ENCODE measurements at places on chromosomes 7 and 10.

- DNase-seq: peak; percentile 35
These were observed 228.1 kb upstream of the PFKP start for GRCh38 chr10:2839081-2839725.

DNA sequence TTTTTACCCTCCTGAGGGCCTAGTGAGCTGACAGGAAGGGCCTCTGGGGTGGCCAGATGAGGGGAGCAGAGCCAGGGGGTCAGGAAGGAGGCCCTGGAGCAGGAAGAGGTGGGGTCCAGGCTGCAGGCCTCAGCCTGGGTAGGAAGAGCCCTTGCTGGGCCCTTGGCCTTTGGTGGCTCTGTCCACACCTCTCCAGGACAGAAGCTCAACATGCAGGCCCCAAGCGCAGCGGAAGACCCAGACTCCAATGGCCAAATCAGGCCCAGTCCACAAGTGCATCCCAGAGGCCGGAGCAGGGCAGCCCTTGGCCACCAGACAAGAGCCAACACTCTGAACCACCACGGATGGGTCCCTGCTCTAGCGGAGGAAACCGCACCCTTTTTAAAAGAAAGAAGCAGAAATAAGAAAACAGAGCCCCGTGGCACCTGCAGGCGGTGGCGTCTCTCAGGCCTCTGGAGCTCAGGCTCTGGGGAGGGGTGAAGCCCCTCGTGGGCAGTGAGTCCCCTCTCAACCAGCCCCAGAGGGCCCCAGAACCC lies 52.8 kb downstream of the FOXL3 start:
- DNase-seq: no peak

DNA sequence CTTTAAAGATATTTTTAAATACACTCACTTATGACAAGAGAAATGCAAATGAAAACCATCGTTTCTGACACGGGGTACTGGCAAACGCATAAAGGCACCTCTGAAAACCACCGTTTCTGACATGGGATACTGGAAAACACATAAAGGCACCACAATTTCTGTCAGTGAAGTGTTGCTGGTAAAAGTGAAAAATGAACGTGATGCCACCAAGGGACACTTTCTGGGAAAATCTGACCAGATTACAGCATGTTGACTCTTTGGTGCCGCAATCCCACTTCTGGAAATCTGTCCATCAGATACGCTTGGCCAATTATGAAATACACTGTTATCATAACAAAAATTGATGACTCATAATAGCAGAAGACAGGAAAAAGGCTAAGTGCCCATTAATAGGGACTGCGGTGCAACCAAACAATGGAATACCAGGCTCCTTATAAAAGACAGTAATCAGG lies 131.7 kb downstream of the ZMYND11 start:
- no peak for DNase-seq

DNA sequence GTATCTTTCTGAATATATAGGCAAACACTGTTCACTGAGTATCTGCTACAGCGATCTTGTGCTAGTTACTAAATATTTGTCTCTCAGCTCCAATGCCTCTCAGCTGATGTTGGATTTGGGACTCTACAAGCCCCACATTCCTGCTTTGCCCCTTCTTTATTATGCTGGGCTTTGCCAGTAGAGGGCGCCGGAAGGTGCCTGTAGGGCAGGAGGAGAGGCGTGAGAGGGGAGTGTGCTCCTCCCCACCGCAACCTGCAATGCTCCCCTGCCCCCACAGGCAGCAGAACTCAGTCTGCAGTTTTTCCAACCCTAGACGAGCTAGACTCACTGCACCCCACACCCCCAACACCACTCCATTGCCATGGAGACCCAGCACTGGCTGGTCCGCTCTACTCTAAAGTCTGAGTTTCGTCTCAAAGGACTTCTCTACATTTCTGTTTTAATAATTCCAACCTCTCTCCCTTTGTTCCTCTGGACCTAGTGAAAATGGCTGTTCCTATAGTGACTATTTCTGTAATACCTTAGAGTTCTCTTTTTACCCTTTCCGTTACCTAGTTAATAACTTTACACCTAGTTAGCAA lies 337.6 kb downstream of the CCSER2 start:
- peak; percentile 23 for DNase-seq

DNA sequence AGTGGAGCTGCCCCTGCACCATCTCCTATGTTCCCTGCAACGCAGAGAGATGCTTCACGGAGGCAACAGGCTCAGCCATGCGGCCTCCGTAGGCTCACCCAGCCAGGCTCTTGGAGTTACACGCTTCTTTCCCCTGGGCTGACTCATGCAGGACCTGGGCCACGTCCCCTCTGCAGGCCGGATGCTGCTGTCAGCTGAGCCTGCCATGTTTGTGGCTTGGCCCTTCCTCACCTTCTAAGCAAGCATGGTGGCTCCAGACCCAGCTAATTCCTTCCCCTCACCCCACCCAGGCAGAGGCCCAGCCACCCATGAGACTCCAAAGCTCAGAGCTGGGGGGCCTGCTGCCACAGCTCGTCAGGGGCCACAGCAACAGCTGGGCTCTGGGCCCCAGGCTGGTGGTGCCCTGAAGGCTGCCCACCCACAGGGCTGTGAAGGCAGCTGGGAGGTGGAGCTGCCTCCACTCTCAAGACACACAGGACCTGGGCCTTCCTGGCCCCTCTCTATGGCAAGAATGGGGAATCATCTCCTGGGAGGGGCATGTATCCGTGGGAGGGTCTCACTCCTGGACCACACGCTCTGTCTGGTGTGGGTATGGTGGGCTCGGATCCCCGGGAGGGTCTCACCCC lies 219.6 kb downstream of the ELFN1 start:
- DNase-seq: no peak

DNA sequence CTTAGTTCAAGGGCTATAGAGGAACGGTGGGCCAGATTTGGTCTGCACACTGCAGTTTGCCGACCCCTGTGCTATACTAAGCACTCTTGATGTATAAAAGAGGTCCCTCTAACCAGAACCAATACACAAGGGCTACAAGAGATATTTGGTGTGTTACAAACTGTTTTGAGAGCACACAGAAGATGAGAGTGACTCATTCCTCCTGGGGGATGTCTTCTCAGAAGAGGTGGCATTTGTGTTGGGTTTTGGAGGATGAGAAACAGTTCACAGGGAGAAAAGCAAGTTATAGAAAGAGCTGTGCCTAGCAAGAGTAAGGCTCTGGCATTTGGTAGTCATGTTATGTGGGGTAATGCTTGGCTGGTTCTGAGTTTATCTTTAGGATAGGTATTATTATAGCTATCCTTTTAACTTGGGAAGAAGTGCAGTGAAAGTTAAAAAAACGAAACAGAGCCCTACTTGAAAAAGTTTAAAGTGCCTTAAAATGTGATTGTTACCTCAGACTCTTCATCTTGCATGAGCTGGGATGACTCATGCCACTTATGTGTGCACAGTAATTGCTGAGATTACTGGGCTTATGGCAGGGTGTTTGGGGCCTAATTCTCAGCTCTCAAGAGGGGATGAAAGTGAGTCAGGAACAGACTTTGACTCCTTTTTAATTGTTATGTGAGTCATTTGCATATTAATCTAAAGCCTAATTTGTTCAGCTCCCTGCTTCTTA lies 160.4 kb downstream of the KIF20B start:
- DNase-seq: peak; percentile 23

DNA sequence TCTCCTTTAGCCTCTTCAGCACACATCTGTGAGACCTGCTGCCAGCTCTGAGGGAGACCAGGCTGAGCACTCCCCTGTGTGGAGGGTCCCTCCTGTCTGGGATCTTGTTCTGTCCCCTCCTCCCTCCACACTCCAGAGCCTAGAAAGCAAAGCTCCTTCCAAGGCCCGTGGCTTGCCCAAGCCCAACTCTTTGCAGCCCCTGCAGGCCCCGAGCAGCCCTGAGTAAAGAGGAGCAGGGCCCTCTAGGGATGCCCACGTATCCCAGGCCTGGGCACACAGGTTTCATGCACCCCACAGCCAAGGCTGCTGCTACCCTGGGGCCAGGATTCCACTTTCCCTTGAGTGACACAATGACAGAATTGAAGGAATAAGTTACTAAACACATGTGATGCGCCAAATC lies 24.0 kb downstream of the COBL start:
- no peak for DNase-seq

GRCh38 chr10:62688971-62689700 lies 115.4 kb upstream of the ADO start:
- no peak for DNase-seq

- no peak for DNase-seq
These were observed 43.2 kb upstream of the SLC35B4 start for GRCh38 chr7:134359787-134360432.

GRCh38 chr10:31930023-31930751 lies 1.6 kb upstream of the ARHGAP12 start:
- DNase-seq: no peak

DNA sequence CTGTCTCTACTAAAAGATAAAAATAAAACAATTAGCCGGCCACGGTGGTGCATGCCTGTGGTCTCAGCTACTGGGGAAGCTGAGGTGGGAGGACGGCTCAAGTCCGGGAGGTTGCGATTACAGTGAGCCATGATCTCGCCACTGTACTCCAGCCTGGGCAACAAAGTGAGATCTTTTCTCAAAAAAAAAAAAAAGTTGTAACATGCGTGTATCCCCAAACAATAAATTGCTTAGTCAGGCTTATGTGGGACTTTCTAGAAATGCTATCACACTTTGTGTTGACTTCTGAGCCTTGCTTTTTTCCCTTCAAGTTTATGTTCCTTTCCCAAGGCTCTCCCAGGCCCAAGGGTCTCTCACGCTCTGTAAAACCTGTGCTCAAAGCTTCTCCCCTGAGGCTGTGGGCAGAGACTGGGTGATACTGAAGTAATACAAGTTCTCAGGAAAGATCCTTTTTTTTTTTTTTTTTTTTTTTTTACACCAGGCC lies 88.0 kb upstream of the TNS3 start:
- DNase-seq: no peak

GRCh38 chr7:91235211-91235832 lies 28.9 kb upstream of the FZD1 start:
- no peak for DNase-seq

GRCh38 chr10:50592961-50593418 lies 30.8 kb downstream of the SGMS1 start:
- no peak for DNase-seq

- DNase-seq: no peak
These were observed 98.9 kb downstream of the KAT6B start for GRCh38 chr10:74925291-74925690.

- DNase-seq: no peak
These were observed 906.9 kb downstream of the PCDH15 start for GRCh38 chr10:53894145-53894544.

- DNase-seq: no peak
These were observed 91.4 kb downstream of the FAM107B start for GRCh38 chr10:14683256-14683655.

GRCh38 chr7:1943933-1944618 lies 274.0 kb downstream of the ELFN1 start:
- DNase-seq: no peak

DNA sequence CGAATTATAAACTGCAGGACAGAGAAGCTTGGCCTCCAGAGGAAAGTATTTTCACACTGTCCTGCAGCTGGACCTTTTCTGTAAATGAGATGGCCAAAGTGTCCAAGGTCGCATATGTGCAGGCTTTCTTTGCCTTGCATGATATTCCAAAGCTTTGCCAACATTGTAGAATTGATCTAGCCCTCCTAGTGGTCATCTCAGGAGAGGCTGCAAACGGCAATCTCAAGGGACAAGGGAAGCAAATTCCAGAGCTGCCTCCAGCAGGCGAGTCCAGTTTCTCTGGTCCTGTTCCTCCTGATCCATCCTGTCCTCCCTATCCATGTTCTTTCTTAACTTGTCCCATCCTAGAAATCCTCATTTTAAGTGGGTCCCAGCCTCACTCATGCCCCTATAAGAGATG lies 373.4 kb upstream of the PCDH15 start:
- no peak for DNase-seq

DNA sequence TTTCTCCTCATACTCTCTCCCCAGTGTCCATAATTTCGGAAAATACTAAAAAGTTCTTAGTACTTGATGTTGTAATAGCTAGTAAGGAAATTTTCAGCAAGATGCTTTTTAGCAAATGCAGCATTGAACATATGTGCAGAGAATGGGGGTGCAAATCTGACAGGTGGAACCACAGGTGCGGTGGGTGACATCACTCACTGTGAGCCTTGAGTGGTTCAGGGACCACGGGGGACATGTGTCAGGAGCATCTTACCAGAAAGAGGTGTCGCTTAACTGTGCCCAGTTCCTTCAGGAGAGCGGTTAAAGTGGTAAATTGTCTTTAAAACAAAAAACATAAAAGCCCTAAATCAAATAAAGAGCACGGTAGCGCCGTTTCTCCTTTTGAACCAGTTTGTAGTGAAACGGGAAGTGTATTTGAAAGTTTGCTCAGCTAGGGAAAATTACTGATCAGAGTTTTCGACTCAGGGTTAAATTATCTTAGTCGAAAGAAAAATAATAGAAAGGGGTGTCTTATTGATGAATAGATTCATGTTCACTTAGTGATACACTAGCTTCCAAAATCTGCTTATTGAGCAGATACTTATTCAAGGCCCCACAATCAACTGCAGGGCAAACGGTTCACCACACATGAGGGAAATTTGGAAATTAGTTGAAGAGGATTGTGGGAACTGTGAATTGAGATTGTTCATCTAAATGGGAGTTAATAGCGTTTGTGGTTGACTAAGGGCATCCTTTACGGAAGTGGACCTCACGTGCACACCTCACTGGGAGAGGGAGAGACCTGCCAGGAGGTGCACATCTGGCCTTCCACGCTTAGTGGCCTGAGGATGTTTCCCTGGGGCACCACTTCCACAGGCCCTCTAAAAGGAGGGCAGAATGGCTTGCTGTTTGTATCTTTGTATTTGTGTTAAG lies 12.7 kb downstream of the CUL1 start:
- no peak for DNase-seq

DNA sequence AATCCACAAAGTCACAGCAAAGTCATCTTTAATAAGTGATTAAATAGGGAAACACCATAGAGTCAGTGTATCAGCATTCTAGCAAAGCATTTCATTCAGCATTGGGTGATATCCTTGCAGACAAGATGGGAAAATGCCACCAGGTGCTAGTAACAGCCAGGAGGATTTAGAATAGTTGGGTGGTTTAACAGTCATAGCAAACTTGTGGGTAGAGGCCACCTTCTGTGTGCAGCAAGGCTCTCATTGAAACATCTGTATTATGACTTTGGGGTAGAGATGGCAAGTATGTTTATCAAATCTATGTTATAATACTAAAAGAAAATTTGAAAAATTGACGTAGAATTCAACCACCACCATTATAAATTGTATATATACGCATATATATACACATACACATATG lies 26.4 kb upstream of the ADO start:
- no peak for DNase-seq

- no peak for DNase-seq
These were observed 396.2 kb downstream of the LRMDA start for GRCh38 chr10:75827587-75828021.

GRCh38 chr10:21525367-21526187 lies at the start of gene SKIDA1:
Gene SKIDA1, minus strand, starts transcription at chr10:21525682. Its CDS starts 7,860 bp downstream, at chr10:21517822.
- peak; percentile 37 for DNase-seq

All from COLO829 (cell line).